AG09319 (cell line): ENCODE measurements at places on chromosomes 16 and 17.

DNA sequence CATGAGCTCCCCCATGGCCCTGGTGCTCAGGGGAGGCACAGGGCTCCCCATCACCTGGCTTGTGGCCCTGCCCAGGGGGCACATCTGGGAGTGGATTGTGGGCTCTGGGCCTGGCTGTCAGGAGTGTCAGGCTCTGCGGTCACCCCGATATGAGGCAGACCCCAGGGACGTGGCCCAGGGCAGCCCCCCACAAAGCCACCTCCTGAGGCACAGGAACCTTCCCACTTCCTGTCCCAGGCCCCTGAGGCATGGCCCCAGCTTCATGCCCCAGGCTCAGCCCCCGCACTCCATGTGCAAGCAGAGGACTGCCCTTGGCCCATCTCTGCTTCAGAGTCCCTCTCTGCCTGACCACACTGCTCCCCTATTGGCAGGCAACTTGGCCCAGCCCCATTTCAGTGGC, 160.3 kb downstream of the PCTP start:
- no peak for DNase-seq

DNA sequence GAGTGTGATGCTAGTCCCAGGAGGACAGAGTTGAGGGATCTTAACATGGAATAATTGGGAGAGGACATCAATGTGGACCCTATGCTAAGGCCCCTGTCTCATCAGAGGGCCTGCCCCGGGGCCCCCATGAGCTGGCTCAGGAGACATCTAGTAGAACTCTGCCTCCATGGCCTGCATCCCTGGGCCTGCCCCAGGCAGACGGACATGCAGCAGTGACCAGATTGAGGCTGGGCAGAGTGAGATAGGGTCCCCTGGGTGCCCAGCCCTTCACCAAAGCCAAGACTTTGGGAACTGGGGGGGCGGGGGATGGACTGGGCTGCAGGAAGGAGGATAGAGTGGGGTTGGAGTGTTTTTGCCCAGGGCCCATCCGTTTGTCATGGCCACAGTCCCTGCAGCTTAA, 115.2 kb downstream of the CCDC182 start:
- DNase-seq, result no peak

- no peak for DNase-seq
Observed at GRCh38 chr16:79071424-79071823, 529.1 kb downstream of the MAF start.

GRCh38 chr17:21381076-21381706, 5.0 kb downstream of the KCNJ12 start:
- no peak for DNase-seq

- DNase-seq, result no peak
Observed at GRCh38 chr17:74340470-74341023, 14.5 kb downstream of the KIF19 start.

- DNase-seq, result no peak
Observed at GRCh38 chr17:44351961-44352827, 7.1 kb downstream of the GRN start.

DNA sequence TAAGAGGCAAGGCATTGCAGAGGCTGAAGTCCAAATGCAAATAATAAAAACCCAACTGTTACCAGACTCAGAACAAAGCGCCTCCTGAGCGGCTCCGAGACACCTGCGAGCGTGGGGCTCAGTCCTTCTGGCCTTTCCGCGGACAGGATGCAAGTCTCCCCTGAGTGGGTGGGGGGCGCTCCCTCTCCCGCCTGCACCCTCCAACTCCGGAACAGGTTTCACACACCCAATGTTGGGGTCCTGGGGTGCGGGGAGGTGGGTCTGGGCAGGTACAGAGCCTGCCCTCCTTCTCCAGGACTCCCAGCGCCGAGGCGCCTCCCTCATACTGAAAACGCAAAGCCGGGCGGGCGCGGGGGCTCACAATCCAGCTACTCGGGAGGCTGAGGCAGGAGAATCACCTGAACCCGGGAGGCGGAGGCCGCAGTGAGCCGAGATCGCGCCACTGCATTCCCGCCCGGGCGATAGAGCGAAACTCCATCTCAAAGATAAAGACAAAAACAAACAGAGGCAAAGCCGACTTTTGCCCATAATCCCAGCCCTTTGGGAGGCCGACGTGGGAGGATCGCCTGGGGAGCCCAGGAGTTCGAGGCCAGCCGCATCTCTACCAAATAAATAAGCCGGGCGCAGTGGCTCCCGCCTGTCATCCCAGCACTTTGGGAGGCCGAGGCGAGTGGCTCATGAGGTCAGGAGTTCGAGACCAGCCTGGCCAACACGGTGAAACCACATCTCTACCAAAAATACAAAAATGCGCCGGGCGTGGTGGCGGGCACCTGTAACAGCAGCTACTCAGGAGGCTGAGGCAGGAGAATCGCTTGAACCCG, 893 bp downstream of the GINS2 start:
- DNase-seq, result no peak

GRCh38 chr16:75377729-75378386, 55.4 kb downstream of the CFDP1 start:
- peak; percentile 86 for DNase-seq

DNA sequence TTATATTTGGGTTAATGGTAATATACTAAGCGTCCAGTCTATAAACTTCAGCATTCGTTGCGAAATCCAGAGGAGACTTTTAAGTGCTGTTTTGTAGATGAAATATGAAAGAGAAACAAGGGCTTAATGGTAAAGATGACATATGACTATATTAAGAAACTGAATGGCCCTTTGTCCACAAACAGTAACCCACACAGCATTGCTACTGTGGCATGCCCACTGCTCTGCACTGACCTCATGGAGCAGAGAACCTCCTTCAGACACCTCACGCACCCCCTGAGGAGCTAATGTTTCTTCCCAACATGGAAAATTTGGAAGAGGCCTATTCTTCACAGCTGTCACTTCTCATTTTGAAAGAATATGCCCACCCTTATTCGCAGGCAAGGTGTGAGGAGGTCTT, 26.7 kb downstream of the ASPA start:
- no peak for DNase-seq

DNA sequence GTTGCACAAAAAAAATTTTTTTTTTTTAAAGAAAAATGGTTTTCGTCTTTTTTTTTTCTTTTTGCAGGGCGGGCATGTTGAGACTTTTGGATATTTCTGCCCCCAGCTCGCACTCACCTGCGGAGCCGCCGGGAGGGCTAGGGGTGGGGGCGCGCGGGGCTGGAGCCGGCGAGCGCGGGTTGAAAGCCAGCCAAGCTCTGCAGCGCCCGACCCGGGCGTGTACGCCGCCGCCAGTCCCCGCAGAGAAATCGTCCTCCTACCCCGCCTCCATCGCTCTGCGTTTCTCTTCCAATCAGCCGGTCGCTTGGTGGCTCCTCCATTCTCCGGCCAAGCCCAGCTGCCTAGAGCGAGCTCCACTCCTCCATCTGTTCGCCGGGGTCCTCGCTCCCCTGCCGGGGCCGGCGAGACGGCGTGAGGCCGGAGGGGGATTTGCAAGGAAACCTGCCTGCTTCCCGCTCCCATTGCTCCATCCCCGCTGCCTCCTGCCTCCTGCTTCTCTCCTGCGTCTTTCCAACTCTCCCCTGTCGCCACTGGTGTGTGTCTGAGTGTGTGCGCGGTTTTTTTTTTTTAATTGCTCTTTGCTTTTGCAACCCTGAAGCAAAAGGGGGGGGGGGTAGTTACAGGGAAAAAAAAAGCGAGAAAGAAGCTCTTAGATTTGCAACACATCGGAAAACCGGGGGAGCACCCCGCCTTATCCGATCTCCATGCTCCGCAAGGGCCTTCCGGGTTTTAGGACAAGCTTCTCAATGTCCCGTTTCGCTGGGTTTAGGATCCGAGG, 1.8 kb upstream of the UBTF start:
- no peak for DNase-seq

GRCh38 chr17:58402679-58403078, 14.7 kb downstream of the RNF43 start:
- DNase-seq, result no peak

DNA sequence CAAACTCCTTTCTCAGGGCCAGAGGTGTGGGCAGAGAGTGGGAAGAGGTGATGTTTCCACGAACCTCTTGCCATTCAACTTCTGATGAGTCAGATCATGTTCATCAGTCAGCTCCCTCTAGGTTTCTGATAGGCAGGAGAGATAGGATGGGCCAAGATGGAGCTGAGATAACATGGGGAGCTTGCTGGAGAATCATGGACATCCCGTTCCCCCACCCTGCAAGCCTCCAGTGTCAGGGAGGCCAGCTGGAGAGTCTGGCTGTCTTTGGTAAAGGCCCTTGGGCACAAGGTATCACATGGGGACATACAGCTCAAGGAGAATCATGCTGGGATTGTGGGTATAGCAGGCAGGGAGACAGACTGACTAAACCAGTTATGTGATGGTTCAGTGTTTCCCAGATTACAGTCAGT, 136.0 kb upstream of the IRX3 start:
- no peak for DNase-seq

GRCh38 chr17:10087355-10087754, 111.1 kb downstream of the GAS7 start:
- no peak for DNase-seq

- DNase-seq, result no peak
Observed at GRCh38 chr16:11229906-11230305, 26.1 kb downstream of the SOCS1 start.

- DNase-seq, result no peak
Observed at GRCh38 chr17:46129302-46129701, 63.9 kb downstream of the KANSL1 start.

DNA sequence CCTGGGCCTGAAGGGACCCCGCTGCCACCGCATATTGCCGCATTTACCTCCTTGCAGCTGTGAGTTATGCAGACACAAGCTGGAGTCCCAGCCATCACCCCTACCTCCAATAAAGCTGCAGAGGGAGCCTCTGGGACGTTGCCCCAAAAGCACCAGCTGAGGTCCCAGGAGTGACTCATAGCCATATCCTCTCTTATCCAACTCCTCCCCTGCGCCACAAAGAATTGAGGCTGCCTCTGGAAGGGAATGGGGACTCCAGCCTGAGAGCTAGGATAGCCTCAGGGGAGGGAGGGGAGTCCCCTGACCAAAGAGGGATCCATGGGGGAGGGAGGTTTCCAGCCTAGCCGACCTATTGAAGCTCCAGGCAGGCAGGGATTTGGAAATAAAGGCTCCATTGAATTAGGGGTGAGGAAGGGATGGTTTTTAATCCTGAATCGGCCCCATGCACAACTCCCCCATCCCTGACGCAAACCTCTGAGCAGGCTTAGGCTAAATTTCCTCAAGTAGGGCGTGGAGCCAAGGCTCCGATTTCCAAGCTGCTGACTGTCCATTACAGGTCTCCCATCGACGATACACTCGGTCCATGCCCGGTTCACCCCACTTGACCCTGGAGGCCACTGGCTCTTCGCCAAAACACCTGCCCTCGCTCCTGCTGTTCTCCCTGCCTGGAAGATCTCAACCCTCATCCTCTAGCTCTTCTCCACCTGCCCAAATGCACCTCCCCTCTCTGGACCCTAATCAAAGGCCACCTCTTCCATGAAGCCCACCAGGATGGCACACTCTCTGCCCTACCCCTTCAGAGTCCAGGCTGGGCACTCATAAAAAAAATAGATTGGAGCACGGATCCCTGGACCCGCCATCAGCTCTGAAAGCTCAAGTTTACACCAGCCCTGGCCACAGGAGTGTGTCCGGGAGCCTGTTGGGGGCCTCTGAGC, 27.5 kb downstream of the PIMREG start:
- peak; percentile 10 for DNase-seq

GRCh38 chr17:1648173-1648962, 1.3 kb downstream of the RILP start:
- no peak for DNase-seq

GRCh38 chr17:74671031-74671771, 41.5 kb downstream of the CD300LF start:
- no peak for DNase-seq

- no peak for DNase-seq
Observed at GRCh38 chr16:80623376-80623775, 82.6 kb downstream of the DYNLRB2 start.

DNA sequence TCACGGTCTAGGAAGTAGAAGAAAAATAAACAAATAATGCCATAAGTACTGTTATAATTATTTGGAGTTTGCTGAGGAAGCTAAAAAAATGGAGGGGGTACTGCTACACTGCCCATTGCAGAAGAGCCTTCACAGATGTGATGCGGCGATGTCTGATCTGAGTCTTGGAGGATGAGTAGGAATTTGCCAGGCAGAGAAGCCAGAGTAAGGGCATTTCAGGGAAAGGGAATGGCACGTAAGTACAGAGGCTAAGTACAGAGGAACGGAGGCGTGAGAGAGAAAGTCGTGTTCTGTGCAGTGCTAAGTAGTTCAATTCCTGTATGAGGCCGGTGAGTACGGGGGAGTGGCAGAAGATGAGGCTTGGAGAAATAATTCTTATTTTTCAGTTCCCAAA, 741 bp upstream of the GRB2 start:
- DNase-seq, result no peak

DNA sequence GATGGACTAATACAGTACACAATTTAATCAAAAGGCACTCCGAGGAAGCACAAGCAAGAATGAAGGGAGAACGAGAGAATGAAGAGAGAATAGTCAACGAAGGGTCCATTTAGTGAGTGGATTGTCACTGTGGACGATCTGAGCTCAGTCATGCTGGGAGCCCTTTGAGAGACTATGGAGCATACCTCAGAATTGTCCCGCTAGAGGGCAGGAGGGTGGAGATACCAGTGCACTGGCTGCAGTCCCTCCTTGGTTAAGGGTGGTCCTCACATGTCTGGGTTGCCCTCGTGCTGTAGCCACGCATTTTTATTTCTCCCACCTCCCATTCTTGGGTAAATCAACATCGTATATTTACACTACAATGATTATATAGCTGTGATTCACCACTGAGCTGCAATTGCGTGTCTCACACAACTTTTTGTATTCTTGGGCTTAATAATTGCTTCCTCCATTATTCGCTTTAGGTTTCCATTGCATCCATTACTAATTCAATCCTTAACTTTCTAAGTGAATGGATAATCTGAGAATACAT, 33.2 kb upstream of the FAM20A start:
- DNase-seq, result no peak

- no peak for DNase-seq
Observed at GRCh38 chr17:8846768-8847211, 20.7 kb downstream of the PIK3R6 start.

DNA sequence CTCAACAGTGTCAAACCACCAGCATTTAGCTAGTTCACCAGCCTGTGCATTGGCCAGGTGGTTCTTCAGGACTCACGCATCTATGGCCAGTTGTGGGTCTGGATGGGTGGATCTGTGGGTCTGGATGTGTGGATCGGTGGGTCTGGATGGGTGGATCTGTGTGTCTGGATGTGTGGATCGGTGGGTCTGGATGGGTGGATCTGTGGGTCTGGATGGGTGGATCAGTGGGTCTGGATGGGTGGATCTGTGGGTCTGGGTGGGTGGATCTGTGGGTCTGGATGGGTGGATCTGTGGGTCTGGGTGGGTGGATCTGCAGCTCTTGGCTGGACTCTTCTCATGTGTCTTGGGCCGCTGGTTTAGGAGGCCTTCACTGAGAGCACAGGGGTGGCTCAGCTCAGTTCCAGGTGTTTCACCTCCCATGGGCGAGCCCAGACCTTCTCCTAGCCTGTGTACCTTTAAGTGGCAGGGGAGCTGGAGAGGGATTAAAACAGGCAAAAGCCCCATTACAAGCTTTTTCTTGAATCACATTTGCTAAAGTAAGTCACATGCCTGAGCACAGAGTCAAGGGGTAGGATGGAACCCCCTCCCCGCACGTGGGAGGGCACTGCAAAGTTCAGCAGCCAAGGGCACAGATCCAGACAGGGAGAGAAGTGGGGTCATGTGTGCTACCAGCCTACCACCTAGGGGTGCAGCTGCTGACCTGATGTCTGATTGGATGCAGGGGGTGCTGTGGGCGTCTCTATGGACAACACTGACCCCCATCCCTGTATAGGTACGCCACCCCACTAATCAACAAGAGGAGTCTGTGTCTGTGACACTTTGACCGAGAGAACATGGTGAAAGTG, 3.4 kb upstream of the NUBP1 start:
- DNase-seq, result no peak
